ENCODE measurements at places on chromosomes 16 and 17.

GRCh38 chr16:60648290-60648689 is 1387.9 kb downstream of the CDH8 start:
- DNase-seq: no peak

DNA sequence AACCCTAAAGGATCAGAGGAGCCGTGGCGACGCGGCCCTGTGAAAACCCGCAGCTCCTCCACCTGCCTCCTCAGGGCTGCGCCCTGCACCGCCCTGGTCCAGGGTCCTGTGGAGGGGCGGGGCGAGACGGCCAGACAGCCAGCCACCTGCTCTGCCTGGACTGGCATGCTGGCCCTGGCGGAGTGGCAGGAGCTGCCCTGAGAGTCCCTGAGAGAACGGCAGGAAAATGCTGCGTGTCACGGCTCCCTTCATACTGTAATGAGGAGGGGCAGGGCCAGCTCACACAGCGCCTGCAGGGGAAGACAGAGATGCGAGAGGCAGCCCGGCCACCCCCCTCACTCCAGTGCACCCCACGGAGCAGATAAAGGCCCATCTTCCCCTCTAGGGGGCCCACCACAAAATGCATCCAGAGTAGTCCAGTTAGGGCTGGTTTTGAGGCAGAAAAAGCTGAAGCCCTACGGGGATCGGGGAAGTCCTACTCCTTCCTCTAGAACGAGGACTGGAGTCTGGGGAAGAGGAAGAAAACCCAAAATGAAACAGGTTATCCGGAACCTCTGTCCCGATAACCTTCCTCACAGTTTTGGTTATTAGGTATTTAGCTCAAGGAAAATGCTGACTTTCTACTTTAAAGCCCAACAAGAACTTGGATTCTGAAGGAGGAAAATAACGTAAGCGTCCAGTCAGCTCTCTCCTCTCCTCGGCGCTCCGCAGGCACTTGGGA is 97.6 kb upstream of the DNAH17 start:
- DNase-seq: no peak

DNA sequence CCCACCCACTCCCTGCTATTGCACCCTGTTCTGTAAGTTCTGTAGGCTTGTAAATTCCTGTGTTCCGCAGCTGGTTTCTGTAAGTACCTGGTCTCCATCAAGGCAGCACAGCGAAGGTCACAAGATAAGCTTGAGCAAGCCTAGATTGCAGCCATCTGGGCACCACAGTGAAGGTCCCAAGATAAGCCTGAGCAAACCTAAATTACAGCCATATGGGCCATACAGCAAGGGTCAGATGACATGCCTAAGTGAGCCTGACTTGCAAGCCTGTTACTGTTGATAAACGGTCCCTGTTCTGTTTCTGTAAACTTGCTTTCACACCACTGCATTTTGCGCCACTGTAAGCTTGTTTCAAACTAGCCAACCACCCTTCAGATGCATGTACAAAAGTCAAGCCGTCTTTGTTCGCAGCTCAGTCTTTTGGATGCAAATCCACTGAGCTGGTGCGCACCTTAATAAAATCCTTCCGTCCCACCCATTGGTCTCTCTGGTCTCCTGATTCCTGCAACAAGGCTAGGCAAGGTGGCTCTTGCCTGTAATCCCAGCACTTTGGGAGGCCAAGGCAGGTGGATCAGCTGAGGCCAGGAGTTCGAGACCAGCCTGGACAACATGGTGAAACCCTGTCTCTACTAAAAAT is 42.6 kb upstream of the ATF7IP2 start:
- DNase-seq: no peak

DNA sequence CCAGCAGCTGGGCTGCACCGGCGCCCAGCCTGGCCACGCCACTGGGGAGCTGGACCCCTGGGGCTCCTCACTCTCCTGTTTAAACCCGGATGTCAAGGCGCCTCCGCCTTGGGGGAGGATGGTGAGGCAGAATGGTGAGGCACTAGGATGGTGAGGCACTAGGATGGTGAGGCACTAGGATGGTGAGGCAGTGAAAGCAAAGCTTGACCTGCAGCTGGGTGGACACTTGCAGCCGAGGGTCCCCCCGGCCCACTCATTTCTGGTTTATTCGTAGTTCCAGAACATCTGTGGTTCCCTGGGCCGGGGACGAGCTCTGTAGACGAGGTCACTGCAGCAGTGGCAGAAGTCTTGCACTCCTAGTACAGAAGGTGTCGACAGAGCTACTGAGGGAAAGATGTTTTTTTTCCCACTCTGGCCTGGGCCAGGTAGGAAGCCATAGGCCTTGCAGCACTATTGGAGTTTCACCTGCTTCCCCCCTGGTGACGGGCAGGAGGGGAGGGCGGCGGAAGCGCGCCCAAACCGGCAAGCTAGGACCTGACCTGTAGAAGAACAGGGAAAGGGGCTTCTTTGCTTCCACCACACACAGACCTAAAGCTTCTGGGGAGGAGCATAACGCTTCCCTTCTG is 1.1 kb upstream of the HNF1B start:
- no peak for DNase-seq

DNA sequence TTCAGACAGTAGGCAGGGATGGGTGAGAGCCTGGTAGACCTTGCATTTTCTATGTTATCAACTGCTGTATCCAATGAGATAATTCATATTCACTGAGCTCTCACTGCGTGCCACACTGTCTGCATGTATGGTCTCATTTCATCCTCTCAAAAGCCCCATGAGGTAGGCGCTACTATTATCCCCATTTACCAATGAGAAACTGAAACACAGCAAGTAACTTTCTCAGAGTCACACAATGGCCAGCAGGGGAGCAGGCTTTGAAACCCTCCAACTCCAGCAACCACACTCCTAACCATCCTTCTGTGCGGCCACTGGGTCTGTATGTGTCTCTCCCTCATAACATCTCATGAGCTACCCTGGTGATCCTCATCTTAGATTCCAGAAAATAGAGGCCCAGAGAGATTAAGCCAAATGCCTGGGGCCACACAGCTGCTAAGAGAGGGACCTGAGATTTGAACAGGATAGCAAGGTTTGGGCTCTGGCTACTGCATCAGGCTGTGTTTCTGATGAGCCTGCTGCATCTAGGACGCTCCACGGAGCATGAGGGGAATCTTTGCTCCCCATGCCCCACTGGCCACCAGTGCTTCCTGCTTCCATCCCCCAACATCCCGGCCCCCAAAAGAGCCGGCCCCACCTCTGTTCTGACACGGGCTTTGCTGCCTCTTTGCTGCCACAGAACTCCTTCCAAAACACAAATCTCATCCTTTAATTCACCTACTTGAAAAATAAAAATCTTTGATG is 3.2 kb downstream of the CCR7 start:
- no peak for DNase-seq

DNA sequence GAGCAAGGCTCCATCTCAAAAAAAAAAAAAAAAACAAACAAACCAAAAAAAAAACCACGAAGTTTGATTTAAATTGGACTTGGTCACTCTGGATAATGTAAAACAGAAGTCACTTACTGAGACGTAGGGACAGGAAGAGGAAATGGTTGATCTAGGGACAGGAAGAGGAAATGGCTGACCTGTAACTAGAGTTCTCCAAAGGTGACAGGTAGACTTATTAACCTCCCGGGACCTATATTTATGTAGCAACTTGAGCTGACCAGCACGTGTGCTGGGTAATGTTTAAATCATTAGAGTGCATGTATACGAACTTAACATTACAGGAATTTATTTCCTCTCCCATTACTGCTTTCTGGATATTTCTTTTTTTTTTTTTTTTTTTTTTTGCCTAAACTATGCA is 81.5 kb upstream of the DHX40 start:
- no peak for DNase-seq

- no peak for DNase-seq
These were observed 13.5 kb downstream of the ANKRD11 start for GRCh38 chr16:89476811-89477261.

DNA sequence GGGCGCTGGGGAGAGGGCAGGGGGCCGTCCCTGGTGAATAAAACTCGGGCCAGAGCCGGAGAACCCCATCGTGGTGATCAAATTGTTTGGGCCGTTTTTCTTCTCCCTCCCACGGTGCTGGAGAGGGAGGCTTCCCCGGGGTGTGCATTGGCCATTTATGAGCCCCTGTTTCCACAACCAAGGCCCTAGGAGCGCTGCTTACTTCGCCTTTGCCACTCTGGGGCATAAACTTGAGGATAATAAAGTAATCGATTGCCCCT is 544 bp downstream of the CCP110 start:
- no peak for DNase-seq

GRCh38 chr17:75191584-75191983 is 8.8 kb upstream of the SUMO2 start:
- no peak for DNase-seq

DNA sequence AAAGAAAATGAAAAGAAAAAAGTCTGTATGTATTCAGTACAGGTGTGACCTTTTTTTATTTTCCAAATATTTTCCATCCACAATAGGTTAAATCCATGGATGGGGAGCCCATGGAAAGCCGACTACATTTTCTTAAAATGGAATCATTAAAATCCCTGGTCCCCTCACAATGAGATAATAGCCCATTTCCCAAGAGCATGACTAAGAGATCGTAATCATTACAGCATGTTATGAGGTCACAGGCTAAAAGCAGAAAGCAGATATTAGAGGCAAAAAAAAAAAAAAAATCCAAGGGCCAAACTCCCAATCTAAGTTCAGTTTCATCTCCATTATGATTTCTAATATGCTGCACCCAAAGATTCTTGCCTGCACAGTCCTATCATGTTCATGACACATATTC is 44.7 kb downstream of the CYTH1 start:
- no peak for DNase-seq

DNA sequence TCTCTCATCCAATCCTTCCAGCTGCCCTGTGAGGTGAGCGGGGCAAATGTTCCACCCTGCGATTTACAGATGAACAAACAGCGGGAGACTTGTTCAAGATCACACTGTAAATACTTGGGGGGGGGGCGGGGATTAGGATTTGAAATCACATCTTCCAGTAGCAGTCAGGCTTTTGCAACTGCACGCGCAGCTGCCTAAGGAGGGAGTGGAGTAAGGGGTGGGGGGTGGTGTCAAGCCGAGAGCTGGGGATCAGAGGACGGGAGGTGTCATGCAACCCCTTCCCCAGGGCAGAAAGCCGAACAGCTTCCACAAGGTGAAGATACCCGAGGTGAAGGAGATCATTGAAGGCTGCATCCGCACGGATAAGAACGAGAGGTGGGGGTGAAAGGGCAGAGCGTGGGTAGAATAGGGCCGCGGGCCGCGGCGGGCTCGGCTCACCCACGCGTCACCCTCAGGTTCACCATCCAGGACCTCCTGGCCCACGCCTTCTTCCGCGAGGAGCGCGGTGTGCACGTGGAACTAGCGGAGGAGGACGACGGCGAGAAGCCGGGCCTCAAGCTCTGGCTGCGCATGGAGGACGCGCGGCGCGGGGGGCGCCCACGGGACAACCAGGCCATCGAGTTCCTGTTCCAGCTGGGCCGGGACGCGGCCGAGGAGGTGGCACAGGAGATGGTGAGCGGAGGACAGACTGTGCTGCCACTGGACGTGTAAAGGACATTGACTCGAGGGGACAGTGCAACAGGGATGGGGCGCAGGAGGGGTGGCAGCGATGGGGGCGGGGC is 4.6 kb downstream of the WNK4 start:
- no peak for DNase-seq

DNA sequence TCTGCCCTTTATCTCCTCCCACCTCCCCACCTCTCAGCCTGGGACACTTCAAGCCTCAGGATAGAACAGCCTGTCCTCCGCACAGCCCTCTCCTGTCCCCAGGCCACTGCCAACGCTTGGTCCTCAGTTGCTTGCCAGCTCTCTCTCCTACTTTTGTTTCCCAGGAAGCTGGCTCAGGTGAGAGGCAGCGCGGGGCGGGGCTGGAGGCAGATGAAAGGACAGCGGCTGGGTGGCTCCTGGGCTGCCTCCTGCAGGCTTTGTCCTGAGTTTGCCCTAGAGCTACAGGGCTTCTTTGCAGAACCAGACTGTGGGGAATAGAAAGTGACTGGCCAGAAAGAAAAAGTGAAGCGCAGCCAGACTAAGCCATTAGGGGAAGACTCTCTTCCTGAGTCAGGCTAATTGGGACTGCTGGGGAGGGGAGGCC is 48.2 kb upstream of the CDC42EP4 start:
- DNase-seq: no peak

GRCh38 chr17:31493656-31494155 is 102.2 kb downstream of the RAB11FIP4 start:
- DNase-seq: no peak

- DNase-seq: no peak
These were observed 4.8 kb downstream of the LGALS3BP start for GRCh38 chr17:78974635-78975591.

DNA sequence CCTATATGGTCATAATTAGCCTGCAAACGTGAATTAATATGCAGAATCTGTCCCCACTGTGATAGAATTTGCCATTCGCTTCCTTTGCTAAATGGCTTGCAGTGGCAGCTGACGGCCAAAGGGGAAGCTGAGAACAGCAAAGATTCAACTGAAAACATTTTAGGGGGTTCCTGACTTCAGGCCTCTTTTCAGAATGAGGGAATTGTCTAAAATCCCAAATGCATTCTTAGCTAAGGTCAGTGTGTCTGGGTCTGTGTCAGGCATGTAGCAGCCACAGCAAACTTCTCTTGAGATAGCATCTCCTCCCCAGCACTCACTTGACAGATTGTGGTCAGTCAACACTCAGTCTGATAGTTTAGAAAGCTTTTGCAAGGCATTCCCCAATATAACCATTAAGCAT is 701.1 kb downstream of the WWOX start:
- no peak for DNase-seq

DNA sequence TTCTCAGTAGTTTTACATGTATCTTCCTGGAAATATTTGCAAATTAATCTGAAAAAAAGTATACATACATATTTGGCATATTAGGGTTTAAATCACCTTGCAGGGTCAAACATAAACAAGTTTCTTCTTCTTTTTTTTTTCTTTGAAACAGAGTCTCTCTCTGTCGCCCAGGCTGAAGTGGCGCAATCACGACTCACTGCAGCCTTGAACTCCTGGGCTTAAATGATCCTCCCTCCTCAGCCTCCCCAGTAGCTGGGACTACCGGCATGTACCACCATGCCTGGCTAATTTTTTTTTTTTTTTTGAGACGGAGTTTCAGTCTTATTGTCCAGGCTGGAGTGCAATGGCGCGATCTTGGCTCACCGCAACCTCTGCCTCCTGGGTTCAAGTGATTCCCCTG is 12.6 kb upstream of the FUS start:
- no peak for DNase-seq

DNA sequence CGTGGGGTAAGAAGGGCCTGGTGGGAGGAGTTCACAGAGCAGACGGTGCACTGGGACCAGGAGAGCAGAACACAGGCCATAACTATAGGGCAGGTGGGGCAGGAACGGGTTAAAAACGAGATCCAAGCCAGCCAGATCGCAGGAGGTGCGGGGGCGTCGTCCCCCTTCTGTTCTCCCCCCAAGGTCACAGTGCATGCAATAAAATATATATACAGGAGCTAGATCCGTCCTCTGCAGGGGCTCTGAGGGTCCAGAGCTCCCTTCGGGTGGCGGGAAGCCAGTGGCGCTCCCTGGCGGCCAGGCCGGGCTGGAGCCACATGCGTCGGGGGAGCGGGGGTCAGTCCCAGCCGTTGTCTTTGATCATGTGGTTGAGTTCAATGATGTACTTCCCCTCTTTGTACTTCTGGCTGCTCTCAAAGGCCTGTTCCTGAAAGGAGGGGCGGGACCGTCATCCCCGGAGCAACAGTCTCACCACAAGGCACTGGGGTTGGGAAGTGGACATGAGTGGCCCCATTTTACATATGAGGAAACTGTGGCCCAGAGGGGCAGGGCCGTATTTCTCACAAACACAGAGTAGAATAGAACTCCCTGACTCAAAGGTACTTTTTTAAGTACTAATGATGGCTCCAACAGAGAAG is 768 bp upstream of the TBX6 start:
- DNase-seq: peak; percentile 37

GRCh38 chr17:7859028-7859427 is 1.2 kb downstream of the CYB5D1 start:
- DNase-seq: no peak

- DNase-seq: no peak
These were observed 27.7 kb upstream of the CRHR1 start for GRCh38 chr17:45756266-45756991.

Measured in activated T-helper 1 cell treated with Interleukin-2 at 50 U/mL for 16 hours (primary cell).